ENCODE measurements at places on chromosomes 7 and 10.

DNA sequence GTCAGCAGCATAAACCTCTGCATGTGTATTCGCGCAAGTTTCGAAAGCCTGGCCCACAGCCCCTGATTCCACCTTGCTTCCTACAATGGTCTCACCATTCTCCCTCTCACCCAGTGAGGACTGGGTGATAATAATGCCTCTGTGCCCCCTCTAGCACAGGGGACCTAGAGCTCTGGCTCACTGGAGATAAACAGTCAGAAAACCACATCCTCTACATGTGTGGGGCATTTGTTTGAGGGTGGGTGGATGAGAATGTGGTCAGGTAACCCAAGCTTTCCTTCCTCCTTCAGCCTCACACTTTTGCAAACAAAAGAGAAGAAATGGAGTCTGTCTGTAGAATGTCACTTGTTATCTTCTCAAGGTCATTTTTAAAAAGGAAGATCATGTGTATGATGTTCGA lies 373.5 kb downstream of the KCNMA1 start:
- peak; percentile 91 for DNase-seq

GRCh38 chr7:22397981-22398380 lies 41.0 kb upstream of the RAPGEF5 start:
- DNase-seq, result no peak

DNA sequence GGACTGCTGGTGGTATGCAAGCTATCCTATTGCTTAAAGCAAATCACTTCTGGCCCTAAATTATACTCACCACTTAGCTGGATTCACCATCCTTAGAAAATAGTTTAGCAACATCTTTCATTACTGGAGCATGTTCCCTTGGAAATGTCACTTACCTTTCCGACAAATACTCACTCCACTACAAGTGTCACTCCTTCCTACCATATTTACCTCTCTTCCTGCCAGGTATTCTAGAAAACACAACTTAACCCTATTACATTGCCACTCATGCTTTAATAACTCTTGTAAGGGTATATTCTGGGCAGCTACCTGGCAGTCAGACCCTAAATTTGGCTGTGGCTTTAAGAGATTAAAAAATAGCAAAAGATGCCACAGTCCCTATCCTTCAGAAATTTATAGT lies 37.5 kb upstream of the CTNNA3 start:
- no peak for DNase-seq

GRCh38 chr7:137695942-137696341 lies 150.8 kb downstream of the DGKI start:
- DNase-seq, result no peak

- DNase-seq, result no peak
These were observed 80.6 kb downstream of the NPTX2 start for GRCh38 chr7:98697485-98698240.

GRCh38 chr7:81433206-81433605 lies 336.6 kb downstream of the HGF start:
- DNase-seq, result no peak

DNA sequence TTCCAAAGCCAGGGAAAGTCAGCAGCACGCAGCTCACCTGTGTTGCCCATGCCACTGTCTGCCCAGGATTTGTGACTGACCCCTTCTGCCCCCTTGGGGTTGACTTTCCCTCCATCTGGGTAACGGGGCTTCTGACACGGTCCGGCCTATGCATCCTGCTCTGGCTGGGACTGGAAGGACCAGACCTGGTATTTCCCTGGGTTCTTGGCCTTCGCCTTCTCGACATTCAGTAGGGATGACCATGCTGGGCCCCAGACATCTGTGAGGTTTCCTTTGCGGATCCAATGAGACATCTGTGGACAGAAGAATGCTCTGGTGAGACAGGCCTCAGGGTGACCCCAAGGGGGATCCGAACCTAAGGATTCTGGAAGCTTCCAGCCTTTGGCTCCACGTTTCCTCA lies 34.2 kb upstream of the ZNF716 start:
- no peak for DNase-seq

- no peak for DNase-seq
These were observed 958.4 kb downstream of the TYW1 start for GRCh38 chr7:67955061-67955460.

DNA sequence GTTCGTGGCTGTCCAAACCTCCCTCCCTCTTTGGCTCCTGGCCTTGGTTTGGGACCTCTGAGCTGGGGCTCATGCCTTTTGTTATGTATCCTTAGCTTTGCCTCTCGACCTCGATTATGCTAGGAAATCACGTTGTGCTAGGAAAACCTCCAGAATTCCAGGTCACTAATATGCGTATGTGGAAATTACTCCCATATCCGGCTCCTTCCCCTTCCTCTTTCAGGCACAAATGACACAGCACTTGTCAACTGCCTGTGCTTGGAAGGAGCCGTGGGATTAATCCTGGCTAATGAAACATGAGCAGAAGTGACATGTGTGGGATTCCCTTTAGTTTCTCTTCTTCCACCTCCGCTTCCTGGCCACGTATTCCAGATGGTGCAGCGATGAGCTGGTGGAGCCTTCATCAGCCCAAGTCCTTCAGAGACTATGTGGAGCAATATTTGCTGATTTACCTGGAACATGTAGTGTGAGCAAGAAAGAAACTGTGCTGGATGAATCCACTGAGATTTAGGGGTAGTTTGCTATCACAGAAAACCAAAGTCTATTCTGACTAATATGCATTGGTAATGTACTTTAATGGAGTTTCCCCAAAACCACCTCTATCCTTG lies 149.2 kb downstream of the REEP3 start:
- DNase-seq, result no peak

DNA sequence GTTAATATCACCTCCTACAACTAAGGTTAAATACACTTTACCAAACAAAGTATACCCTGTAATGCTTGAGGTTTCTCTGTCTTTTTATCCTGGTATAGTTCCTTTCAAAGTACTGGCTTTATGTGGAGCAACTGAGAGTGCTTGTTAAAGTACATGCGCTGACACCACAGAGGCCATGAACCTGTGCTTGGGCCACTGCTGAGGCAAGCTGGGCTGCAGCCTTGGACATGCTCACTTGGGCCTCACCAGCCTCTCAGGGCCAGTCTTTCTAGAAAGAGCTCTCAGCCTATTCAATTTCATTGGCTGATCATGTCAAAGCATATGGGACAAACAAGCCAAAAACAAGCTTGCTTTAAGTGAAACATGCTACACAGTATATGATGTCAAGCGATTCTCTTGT lies 126.1 kb upstream of the DNAJB12 start:
- DNase-seq, result no peak

DNA sequence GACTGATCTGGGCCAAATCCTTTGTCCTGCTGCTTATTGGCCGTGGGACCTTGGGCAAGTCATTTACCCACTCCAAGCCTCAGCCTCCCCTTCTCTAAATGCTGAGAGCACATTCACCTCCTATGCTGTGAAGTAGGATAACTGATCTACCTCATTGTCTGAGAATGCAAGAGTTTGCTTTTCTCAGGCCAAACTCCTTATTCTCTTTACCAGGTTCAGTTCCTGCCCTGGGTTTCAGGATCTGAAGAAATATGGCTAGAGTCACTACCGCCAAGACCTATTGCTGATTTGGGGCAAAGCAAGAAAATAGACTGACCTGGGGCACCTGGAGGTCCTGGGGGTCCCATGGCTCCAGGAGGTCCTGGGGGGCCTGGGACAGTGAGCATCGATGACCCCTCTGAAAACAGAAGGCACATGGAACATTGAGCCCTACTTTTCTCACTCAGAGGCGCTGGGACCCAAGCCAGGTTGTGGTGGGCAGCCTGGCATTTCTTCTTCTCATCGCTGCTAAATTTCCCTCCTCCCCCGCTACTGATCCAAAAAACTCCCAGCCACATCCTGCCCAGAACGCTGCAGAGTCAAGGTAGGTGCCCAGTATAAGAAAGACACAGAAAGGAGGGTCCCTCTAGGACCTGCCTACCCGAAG lies 42.4 kb downstream of the COL17A1 start:
- no peak for DNase-seq

DNA sequence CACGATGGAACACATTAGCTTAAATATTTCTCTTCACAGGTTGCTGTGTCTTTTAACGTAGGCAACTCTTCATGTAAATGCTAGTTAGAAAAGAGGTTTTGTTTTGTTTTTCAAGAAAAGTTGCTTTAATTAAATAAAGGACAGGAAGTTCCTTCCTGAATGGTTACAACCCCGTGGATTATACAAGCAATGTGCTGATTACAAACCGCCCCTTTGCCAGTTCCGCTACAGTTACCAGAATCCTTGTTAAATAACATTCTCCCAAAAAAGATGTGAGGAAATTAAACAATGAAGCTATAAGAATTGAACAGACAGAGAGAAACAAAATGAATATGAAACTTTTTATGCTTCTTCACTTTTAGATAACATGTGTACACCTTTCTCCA lies 75.1 kb downstream of the LYZL2 start:
- peak; percentile 30 for DNase-seq

DNA sequence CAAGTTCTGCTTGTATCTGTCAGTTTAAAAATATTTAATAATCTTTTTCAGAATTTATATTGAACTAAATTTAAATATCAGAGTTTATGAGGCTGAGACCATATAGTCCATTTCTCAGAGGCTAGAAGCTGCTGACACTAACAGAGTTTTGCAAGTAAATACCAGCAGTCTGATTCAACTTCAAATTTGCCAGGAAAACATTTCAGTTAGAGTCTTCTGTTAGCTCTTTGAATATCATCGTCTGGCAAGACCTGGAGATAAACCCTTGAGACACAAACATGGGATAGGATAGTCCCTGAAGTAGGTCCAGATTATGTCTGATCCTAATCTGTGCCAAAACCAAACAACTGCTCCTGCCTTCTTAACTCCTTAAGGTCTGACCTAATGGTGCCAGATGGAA lies 472.8 kb upstream of the STEAP1 start:
- no peak for DNase-seq

- no peak for DNase-seq
These were observed 26.7 kb upstream of the USP6NL start for GRCh38 chr10:11638055-11638698.

- DNase-seq, result no peak
These were observed 81.5 kb upstream of the AFAP1L2 start for GRCh38 chr10:114485696-114486400.

- no peak for DNase-seq
These were observed 16.0 kb upstream of the TMEM168 start for GRCh38 chr7:112806156-112806555.

- no peak for DNase-seq
These were observed 116.2 kb downstream of the LSMEM1 start for GRCh38 chr7:112596981-112597380.

DNA sequence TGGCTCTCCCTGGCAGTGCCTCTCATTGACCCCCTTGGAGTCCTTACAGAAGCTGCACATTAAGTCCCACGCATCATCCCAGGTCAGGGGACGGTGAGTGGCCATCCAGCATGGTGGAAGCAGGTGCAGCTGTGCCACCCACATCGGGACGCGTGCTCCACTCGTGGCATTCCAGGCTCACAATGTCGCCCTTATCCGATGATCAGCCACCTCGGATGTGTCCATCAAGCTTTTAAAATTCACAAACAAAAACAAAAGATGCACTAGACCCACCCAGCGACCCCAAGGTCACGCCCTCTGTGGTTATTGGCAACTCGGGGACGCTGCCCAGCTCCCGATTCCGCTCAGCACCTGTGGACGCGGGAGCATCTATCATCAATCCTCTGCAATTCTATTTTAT lies 530.9 kb downstream of the PTPRN2 start:
- no peak for DNase-seq

- no peak for DNase-seq
These were observed 297.4 kb upstream of the PCDH15 start for GRCh38 chr10:55098452-55098851.

GRCh38 chr7:26183545-26184280 lies 16.8 kb downstream of the HNRNPA2B1 start:
- DNase-seq, result no peak

GRCh38 chr7:81560708-81561107 lies 209.1 kb downstream of the HGF start:
- DNase-seq, result no peak

- DNase-seq, result no peak
These were observed 165.4 kb upstream of the RNF32 start for GRCh38 chr7:156475179-156475578.

DNA sequence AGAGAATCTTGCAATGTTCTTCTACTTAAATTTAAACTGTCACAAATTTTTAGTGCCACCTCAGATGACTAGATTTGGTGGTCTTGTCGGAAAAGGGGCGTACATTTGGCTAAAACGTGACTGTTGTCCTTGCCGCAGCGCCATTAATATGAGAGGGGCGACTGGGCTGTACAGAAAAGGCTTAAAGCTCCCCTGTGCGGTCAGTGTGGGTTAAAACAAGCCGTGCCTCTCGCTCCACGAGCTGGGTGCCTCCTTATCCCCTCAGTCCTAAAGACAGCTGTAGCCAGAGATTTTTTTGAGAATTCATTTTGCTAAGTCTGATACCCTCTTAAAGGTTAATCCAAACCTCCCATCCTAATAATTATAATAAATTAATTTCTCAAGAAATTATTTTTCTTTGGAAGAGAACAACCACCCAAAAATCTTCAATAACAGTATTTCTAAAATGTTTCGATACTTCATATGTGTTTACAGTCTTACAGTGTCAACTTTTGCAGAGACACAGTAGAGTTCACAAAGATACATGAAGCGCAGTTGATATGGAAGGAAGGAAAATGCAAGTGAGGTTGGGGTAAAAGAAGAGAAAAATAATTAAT lies 68.6 kb downstream of the C7orf25 start:
- DNase-seq, result peak; percentile 79

Measured in hematopoietic multipotent progenitor cell treated with erythropoietin and hydrocortisone succinate and interleukin-3 and kit ligand, for 4 days (in vitro differentiated cells).